Caki2 (cell line): ENCODE measurements at places on chromosomes 1 and 21.

DNA sequence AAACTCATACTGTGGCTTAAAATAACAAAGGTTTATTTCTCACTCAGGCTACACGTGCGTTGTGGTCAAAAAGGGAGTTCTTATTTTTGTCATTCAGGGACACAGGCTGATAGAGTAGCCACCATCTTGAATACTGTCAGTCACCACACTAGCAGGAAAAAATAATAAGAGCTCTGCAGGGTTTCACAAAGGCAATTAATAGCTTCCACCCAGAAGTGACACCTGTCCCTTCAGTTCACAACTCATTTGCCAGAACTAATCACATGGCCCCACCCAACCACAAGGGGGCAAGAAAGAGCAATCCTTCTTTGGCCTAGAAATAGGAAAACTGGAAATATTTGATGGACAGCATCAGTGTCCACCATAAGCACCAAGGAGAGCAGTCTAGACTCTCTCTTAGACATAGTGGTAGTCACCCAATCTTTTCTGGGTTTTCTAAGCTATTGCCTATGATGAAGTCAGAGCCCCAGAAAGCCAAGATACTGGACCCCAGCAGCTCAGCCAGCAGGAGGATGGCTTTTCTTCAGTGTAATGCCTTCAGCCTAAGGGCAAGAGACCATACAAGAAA is 8.2 kb downstream of the HAPLN2 start:
- peak; percentile 50 for DNase-seq

GRCh38 chr1:112836642-112837041 is 119.4 kb downstream of the SLC16A1 start:
- DNase-seq: no peak

DNA sequence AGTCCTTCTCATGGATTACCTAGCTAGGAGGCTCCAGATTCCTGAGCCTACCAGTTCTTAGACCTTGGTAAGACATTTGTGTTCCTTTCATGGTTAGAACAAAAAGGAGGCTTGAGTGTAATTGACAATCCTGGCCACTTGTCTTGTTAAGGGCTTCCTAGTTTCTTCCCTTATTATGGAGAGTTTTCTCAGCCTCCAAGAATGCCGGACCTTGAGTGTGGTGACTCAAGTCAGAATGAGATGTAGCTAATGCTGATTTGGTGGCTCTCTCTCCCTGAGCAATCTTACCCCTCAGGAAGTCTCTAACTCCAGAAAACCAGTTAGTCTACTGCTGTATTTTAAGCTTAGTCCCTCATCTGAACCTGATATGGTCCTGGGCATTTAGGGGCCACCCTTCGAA is 14.3 kb downstream of the CHI3L2 start:
- DNase-seq: no peak

DNA sequence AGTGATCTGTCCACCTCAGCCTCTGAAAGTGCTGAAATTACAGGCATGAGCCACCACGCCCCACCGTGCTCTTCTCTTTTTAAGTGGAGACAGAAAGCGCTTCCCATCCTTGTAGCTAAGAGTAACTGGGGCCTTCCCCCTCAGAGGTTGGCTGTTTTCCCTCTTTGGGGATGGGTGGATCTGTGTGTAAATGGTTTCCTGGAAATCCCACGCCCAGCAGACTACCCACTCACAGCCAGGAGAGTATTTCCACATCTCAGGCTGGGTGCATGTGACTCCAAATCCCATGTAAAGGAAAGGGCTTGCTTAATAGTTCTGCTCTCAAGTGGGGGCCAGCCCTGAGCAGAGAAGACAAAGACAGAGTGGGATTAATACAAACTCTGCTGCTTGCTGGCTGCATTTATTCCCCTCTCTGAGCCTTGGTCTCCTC is 19.6 kb upstream of the TCEA3 start:
- DNase-seq: no peak

DNA sequence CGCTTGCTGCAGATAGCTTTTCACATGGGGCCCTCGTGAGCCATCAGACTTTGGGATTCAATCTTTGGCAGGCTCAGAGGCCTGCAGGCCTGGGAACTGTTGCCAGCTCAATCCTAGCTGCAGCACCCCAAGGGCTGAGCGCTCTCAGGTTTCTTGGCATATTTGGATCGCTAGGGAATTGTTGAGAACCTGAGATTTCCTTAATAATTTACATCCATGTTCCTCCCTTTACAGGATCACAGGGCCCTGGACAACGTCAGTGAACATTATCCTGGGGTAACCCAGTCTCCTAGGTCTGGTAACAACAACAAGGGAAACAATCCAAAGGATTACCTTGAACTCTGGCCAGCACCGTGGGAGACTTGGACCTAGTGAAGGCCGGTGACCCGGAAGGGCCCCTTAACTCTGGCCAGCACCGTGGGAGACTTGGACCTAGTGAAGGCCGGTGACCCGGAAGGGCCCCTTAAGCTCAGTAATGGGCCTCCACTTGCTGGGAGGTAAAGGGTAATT is 49.3 kb upstream of the NEK2 start:
- DNase-seq: no peak
